ENCODE measurements at places on chromosomes 16 and 17. TPM values are rescaled to one million over a fixed set of nuclear protein-coding genes. Genes with fewer than 3 reads are reported as not detected.
A peak's percentile ranks its signal among the peaks of the same experiment; 100 is the strongest.

DNA sequence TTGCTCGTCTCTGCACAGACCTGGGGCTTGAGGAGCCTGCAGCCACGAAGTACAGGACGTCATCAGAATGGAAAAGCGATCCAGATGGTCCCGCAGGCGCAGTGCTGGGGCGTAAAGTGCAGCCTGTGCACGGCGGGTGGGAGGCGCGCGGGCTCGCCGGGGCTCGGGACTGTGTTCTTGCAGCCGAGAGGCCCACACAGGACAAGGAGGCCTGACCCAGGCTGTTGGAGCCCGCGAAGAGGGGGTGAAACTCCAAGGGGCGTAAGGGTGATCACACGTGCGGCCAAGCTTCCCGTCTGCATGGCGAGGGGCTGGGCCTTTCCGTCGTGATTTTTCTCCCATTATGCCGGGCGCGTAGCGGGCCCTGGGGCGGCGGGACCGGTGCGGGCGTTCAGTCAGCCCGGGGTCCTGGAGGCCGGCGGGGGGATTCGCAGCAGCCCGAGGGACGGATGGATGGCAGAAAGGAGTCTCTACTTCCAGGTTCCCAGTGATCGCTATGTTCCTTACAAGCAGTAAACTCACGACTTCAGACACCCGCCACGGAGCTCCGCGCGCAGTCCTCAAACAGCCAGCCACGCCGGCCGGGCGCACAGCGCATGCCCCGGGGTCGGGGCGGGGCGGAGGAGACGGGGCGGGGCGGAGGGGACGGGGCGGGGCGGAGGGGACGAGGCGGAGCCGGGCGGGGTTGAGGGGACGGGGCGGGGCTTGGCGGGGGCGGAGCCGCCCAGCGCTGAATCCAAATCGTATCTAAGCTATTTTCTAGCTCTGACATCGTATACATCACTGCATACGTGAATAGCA, 141.0 kb upstream of the KCNJ18 start:
- peak; percentile 92 for DNase-seq

GRCh38 chr17:73835605-73836004, 191.4 kb upstream of the SDK2 start:
- DNase-seq: no peak

- no peak for DNase-seq
Measured at GRCh38 chr17:64156670-64157069, 26.7 kb upstream of the ERN1 start.

The SOST gene
- not detected for total RNA-seq

The CDH8 gene
- not detected for total RNA-seq

The PRAC2 gene
- not detected for total RNA-seq

- DNase-seq: no peak
Measured at GRCh38 chr17:13643180-13643579, 41.5 kb upstream of the HS3ST3A1 start.

DNA sequence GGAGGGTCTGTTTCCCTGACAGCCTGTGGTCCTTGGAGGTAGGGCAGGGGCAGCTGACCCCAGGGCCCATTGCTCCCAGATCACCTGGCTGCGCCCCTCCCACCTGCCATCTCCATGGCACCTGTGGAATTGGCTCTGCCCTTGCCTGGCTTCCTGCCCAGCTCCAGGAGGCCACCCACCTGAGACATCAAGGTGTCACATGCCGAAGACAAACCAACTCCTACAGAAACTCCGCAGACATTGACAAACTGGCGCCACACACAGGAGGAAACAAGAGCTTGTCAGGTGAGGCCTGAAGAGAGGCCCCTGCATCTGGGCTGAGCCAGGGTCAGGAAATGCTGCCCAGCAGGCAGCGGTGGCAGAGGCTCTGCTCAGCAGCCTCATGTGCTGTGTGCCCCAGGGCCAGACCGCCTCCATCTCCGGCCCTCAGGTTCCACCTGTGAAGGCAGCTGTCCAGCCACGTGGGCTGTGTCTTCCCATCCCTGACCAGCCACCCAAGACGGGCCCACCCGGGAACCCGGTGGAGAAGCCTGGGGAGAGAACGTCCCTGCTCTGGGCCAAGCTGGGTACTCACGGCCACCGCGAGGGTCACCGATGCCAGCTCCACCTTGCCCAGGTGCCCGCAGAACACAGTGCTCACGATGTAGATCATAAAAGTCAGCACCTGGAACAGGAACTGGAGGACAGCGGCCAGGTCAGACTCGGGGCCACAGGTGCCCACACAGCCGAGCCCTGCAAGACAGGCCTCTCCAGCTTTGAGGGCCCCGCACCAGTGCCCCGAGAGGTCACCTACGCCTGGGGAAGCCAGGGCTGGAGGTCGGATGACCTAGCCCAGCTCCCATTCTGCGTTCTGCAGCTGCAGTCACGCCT, 1.6 kb downstream of the SLC47A2 start:
- no peak for DNase-seq

The LPCAT2 gene
- 1.8 TPM for total RNA-seq

The KCNJ18 gene
- not detected for total RNA-seq

GRCh38 chr16:29012913-29013553, 28.2 kb downstream of the LAT start:
- DNase-seq: peak; percentile 72

The SLC2A4 gene
- total RNA-seq: 0.17 TPM

DNA sequence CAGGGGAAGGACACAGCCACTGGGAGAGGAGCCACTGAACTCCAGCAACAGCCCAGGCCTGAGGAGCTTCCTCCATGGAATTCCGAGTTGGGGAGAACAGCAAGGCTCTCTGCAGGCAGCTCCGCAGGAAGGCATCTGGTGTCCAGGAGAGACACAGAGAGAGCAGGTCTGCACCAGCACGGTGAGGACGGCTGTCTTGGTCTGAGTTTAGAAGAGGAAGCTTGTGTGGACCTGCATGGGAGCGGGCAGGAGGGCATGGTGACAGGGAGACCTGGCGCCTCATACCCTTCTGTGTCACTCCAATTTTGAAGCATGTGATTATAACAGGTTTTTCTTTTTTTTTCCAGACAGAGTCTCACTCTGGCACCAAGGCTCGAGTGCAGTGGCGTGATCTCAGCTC, 6.4 kb downstream of the SLC38A10 start:
- DNase-seq: no peak

The MYO15A gene
- 0.70 TPM for total RNA-seq

The PCYT2 gene
- 46.5 TPM for total RNA-seq

The CKLF gene
- total RNA-seq: 146 TPM

DNA sequence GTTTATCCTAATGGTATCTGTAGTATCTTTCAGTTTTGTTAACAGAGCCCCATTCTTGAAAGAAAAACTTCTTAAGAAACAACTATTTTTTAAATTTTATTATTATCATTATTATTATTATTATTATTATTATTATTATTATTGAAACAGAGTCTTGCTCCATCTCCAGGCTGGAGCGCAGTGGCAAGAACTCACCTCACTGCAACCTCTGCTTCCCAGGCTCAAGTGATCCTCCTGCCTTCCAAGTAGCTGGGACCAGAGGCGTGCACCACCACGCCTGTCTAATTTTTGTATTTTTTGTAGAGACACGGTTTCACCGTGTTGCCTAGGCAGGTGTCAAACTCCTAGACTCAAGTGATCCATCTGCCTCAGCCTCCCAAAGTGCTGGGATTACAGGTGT, 23.4 kb downstream of the SUPT6H start:
- no peak for DNase-seq
